Fibroblast of lung (primary cell): ENCODE measurements at places on chromosomes 7 and 10. TPM values are rescaled to one million over a fixed set of nuclear protein-coding genes. Genes with fewer than 3 reads are reported as not detected.

DNA sequence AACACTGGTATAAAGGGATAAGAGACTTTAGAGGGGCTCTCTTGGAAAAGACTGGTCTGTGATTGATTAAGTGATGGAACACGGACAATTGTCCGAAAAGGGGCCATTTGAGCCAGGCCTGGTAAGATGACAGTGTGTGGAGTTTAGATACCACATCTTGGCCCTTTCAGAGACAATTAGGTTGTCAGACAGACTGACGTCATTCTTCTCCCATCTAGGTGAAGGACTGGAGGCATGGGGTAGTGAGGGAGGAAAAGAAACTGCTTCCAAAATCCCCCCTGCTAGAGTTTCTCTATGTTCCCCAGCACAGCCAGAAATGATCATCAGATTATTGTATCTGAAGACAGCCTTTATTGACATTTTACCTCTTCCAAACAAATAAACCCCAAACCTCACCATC lies 84.8 kb upstream of the MYO3A start:
- no peak overlapping the region for H3K27ac ChIP-seq

TBC1D12 gene
- 5.4 and 7.8 TPM in 2 replicates for polyA plus RNA-seq

ZNF32 gene
- polyA plus RNA-seq: 30.6 and 31.2 TPM in 2 replicates

LIPA gene
- 80.6 and 105 TPM in 2 replicates for polyA plus RNA-seq

DNA sequence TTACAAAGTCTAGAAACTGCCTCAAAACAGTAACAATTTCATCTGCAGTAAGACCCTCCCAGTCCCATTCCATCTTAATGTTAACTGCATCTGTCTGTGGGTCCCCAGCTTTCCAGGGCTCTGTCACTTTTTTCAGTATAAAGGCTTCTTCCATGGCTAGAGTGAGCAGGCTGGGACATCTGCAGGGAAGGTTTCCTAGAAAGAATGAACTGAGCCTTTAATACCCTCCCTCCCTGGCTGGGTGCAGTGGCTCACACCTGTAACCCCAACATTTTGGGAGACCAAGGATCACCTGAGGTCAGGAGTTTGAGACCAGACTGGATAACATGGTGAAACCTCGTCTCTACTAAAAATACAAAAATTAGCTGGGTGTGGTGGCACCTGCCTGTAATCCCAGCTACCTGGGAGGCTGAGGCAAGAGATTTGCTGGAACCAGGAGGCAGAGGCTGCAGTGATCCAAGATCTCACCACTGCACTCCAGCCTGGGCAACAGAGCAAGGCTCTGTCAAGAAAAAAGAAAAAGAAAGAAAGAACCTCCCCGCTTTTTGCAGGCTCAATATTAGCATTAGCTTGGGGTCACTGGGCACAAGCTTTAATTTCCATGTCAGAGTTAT lies 3.4 kb downstream of the ERV3-1 start:
- no peak overlapping the region for H3K4me3 ChIP-seq
- no peaks in the 10 kb centered on the region for H3K36me3 ChIP-seq
- H3K27ac ChIP-seq: no peak overlapping the region
- DNase-seq: no peak
- no peaks in the 10 kb centered on the region for H3K27me3 ChIP-seq

FOXI2 gene
- polyA plus RNA-seq: not detected in 2 replicates

CLEC5A gene
- polyA plus RNA-seq: not detected in 2 replicates

- H3K36me3 ChIP-seq: no peaks in the 10 kb centered on the region
- H3K4me3 ChIP-seq: no peak overlapping the region
- H3K4me1 ChIP-seq: no peaks in the 10 kb centered on the region
- no peak for DNase-seq
Measured at GRCh38 chr7:3895341-3896116, 594.5 kb downstream of the SDK1 start.

DNA sequence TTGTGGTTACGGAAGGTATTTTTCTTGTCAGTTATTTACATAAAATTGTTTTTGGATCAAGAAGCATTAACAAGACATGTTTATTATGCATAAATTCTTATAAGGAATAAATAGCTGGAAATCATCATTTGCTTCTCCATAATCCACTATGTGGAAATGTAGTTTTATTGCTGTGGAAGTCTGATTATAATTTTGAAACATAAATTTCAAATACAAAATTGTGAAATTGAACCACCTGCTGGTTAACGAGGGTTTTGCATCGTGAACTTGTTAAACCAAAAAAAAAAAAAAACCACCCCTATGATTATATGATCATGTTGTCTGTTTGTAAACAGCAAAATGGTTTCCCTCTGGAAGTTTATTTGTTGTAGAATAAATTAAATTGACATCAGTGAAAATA lies 25.9 kb downstream of the ABRAXAS2 start:
- DNase-seq: peak; percentile 53
- H3K27ac ChIP-seq: no peak overlapping the region
- no peak overlapping the region for H3K4me3 ChIP-seq
- H3K4me1 ChIP-seq: no peaks in the 10 kb centered on the region

DNA sequence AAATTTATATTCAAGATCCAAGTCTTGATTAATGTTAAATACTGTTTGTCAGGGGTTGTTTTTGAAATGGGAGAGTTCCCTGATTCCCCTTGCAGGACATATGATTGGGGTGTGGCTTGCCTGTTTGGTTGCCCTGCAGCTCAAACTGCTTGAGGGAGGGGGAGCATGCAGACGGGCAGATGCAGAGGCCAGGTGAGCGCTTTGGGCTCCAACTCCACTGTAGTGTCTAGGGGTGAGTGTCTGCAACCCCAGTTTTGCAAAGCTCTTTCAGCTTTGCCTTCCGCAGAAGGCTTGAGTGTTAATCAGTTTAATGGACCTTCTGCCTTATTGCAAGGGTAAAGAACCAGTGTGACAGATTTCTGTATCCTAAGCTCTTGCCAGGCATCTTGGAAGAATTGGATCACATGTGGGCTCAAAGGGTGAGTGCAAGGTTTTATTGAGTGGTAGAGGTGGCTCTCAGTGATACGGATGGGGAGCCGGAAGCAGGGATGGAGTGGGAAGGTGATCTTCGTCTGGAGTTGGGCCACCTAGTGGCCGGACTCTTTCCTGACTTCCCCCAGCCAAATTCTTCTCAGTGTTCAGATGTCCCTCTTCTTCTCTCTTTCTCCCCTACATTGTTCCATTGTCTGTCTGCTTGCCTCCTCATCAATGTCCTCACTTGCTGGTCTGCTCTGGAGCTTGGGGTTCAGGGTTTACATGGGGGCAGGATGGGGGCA lies 479.7 kb downstream of the ATRNL1 start:
- H3K4me1 ChIP-seq: no peaks in the 10 kb centered on the region
- H3K27me3 ChIP-seq: no peaks in the 10 kb centered on the region
- no peak for DNase-seq
- H3K4me3 ChIP-seq: no peak overlapping the region
- H3K36me3 ChIP-seq: no peaks in the 10 kb centered on the region

DNA sequence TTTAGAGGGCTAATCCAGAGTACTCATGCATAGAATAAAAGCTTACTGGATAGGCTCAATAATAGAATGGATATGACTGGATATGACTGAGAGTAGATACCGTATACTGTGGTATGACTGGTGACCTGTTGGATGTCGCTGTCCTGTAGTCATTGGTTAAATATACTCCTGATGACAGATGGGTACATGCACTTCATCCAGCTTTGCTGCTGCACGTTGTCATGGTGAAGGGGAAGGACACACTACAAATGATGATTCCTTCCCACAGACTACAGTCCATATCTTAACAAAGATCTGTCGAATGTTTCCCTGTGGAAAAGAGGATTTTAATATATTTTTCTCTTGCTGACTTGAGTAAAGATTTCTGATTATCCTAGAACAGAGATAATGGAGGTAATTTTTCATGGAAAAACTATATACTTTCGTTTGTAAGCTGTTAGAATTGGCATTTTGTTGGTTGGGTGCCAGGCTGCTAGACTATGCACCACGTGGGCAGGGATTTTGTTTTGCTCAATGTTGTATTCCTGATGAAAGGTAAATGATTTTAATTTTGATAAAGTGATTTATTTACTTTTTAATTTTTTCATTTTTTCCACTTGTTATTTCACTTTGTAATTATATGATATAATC lies 97.3 kb downstream of the PPP1R9A start:
- peak; percentile 42 for DNase-seq
- H3K36me3 ChIP-seq: no peaks in the 10 kb centered on the region
- H3K4me3 ChIP-seq: no peak overlapping the region
- H3K27me3 ChIP-seq: no peaks in the 10 kb centered on the region

HSPA14 gene
- 14.3 and 21.8 TPM in 2 replicates for polyA plus RNA-seq

CRYGN gene
- polyA plus RNA-seq: 0.02 and 0.07 TPM in 2 replicates

DNA sequence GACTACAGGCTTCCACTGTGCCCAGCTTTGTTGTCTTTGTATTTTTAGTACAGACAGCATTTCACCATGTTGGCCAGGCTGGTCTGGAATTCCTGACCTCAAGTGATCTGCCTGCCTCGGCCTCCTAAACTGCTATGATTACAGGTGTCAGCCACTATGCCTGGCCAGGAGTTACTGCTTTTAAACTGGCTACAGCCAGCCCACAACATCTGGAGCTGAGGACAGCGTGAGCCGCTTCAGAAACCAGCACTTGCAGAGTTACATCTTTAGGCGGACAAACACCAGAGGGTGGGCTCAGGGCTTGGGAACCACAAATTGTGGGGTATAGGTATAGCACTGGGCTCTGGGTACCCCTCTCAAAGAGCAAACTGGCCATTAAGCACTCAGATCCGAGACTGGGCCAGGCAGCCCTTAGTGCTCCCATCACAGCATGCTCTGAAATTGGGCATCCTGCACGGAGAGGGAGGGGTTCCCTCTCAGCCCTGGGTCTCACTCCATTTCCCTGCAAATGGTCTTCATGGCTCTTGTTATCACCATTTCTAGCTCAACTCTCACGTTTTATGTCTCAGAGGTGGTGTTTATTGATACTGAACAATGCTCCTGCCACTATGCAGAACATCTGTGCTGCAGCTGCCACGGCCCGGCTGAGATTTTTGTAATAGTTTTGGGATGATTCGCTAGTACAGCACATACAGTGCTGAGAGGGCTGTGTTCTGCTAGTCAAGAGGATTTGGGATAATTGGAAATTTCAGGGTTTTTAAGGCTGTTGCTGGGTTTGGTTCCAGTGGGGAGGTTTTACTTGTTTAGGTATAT lies 146.4 kb upstream of the LYZL2 start:
- H3K27me3 ChIP-seq: no peaks in the 10 kb centered on the region
- peak overlapping the region; percentile 52 for H3K27ac ChIP-seq
- peaks cover 13% of the 10 kb centered on the region for H3K4me1 ChIP-seq
- H3K36me3 ChIP-seq: no peaks in the 10 kb centered on the region

SPDYE6 gene
- polyA plus RNA-seq: not detected in 2 replicates

- no peaks in the 10 kb centered on the region for H3K36me3 ChIP-seq
- H3K27ac ChIP-seq: no peak overlapping the region
- no peaks in the 10 kb centered on the region for H3K4me1 ChIP-seq
Measured at GRCh38 chr7:84162125-84162524, 32.5 kb downstream of the SEMA3A start.

DNA sequence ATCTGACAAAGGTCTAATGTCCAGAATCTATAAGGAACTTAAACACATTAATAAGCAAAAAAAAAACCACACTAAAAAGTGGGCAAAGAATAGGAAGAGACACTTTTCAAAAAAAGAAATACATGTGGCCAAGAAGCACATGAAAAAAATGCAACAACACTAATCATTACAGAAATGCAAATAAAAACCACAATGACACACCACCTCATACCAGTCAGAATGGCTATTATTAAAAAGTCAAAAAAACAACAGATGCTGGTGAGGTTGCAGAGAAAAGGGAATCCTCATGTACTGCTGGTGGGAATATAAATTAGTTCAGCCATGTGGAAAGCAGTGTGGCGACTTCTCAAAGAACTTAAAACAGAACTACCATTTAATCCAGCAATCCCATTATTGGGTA lies 119.0 kb downstream of the LMBR1 start:
- no peak overlapping the region for H3K27ac ChIP-seq
- H3K4me1 ChIP-seq: no peaks in the 10 kb centered on the region
- no peaks in the 10 kb centered on the region for H3K27me3 ChIP-seq
- H3K36me3 ChIP-seq: no peaks in the 10 kb centered on the region
- DNase-seq: no peak
- H3K4me3 ChIP-seq: no peak overlapping the region

MYH16 gene
- polyA plus RNA-seq: not detected in 2 replicates

DNA sequence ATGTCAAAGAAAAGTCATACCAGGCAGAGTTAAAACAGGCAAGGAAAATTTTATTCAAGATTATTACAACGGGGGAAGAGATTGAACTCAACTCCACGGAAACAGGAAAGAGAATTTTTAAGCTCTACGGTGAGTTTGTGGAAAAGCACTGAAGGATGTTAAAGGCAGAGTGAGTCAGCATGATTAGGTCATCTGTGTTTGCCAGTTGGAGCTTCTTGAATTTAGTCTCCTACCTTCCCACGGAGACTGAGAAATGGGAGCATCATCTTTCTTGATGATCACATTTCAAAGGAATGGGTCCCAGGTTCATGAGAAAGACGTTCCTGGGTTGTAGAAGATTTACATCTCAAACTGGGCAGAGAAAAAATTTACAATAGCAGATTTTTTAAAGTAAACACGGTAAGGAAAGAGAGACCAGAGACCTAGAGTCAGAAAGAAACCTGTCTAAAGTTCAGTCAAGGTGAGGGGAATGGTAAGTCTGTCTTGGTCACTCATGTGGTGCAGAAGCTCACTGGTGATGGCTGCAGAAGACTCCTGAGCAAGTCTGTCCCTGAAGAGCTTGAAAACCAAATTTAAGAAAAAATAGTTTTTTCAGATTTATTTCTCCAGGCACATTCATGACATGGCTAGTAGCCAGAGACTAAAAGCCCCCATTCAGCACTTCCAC lies 516.9 kb upstream of the LRRN3 start:
- no peaks in the 10 kb centered on the region for H3K27me3 ChIP-seq
- peak; percentile 53 for DNase-seq
- no peaks in the 10 kb centered on the region for H3K36me3 ChIP-seq
- H3K27ac ChIP-seq: no peak overlapping the region
- no peaks in the 10 kb centered on the region for H3K4me1 ChIP-seq

- no peaks in the 10 kb centered on the region for H3K36me3 ChIP-seq
- H3K27ac ChIP-seq: no peak overlapping the region
- no peak for DNase-seq
Measured at GRCh38 chr7:155911471-155912105, 99.3 kb upstream of the SHH start.

DNA sequence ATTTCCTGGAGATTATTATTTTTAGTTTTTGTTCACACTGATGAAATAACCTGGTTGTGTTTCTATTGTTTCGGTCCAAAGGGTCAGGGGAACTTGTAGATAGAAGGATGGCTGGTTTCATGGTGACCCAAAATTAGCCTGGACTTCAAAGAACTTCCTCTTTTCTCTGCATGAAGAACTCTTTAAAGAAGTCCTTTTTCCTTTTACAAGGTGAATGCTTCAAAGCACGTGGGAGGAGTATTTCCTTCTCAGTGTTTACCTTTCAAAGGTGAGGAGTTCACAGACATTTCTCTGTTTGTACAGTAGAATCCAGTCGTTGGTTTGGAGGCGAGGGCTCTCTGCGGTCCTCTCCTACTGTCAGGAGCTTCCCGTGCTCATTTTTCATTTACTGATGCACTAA lies 561.7 kb downstream of the GATA3 start:
- H3K27ac ChIP-seq: no peak overlapping the region
- H3K36me3 ChIP-seq: no peaks in the 10 kb centered on the region
- H3K27me3 ChIP-seq: no peaks in the 10 kb centered on the region
